ENCODE measurements at places on chromosomes 16 and 17.

DNA sequence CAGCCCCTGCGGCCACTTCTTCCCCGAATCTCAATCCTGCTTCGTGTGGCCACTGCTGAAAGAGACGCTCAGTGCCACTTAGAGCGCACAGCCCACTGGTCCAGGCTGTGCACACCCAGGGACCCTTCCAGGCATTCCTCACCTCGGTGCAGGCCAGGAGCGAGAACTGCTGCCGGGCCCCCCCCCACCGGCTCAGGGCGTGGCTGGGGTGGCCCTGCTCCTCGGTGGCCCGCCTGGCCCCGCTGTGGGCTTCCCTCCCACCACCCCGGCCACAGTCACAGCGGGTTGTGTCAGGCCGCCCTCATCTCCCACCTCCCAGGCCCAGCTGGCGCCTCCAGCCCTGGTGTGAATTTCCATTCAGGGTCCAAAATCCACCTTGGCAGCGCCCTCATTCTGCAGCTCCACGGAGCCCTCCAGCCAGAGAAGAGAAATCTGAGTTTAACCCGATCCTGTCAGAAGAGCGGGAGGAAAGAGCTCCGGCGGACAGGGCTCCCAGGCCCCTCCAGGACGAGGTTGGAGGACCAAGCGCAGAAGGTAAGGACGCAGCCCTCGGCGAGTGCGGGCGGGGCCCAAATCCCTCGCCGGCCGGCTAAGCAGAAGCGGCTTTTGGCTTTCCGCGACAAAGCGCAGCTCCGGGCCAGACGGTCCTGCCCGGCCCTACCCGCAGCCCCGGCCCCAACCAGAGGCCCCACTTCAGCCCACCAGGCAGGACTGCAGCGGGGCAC is 12.0 kb downstream of the TBC1D16 start:
- DNase-seq = no peak

DNA sequence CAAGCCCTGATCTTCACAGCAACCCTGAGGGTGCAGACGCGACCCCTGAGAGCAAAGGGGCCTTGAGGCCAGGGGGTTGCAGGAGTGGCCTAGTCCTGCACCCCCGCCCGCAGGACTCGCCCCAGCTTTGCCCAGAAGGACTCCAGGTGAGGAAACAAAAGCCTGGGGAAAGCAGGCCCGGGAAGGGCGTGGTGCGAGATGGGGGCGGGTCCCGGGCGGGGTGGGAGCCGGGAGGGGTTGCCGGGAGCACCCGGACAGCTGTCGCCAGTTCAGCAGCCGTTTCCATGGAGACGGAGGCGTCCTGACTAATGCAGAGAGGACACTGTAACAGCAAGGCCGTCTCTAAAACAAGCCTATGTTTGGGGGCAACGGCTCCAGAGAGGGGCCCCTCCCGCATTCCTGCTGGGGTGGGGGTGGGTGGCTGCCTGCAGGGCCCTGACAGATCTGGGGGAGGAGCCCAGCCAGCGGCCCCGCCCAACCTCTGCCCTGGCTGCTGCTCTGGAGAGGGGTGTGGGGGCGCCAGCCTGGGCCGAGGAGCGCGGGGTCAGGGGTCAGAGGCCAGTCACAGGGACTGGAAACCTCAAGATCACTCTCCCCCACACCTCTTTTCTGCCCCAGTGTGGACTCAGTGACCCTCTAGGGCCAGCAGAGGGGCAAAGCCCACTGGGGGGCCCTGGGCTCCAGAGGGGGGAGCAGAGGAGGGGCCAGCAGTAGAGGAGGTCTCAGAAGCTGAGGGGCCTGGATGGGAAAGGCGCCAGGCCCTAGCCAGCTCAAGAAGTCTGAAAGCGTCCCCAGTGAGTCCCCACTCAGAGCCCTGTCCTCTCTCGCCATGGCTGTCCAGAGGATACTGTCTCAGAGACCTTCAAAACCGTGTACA is 3.1 kb upstream of the TPPP3 start:
- DNase-seq = peak; percentile 92

GRCh38 chr17:39244600-39245570 is 19.1 kb upstream of the STAC2 start:
- DNase-seq = peak; percentile 85

DNA sequence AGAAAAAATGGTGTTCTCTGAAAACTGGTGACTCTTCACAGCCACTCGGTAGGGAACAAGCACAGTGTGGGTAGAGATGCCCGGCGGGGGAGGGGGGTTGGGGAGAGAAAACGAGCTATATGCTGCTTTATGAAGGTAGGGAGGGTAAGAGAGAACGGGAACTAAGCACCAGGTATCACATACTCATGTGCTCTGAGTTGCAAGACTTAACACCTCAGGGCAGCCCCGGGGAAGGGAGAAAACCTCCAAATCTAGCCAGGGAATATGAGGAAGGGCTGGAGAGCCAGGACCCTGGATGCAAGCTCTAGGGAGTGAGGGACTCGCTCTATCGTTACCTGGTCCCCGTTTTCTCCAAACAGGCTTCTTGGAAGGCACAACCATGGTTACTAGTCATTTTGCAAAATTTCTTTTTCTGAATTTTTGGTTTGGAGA is 35.3 kb downstream of the HIC1 start:
- DNase-seq = no peak

DNA sequence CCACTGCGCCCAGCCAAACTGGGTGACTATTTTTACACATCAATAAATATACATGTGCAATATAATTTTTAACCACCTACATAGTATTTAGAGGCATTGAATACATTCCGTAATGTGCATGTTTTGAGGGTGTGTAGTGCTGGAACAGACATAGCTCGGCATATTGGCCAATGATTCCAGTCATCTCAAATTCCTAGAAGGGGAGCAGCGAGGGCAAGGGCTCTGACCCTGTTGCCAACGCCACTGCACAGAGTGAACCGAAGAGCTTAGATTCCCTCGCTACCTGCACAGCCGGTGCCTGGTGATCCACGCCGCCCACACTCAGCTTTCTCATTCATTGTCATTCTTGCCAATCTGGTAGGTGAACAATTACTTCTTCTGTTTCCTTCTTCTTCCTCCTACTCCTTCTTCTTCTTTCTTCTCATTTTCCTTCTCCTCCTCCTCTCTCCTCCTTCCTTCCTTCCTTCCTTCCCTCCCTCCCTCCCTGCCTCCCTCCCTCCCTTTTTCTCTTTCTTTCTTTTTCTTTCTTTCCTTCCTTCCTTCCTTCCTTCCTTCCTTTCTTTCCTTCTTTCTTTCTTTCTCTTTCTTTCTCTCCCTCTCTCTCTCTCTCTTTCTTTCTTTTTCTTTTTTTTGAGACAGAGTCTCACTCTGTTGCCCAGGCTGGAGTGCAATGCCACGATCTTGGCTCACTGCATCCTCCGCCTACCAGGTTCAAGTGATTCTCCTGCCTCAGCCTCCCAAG is 26.3 kb upstream of the ATP2A3 start:
- DNase-seq = no peak

DNA sequence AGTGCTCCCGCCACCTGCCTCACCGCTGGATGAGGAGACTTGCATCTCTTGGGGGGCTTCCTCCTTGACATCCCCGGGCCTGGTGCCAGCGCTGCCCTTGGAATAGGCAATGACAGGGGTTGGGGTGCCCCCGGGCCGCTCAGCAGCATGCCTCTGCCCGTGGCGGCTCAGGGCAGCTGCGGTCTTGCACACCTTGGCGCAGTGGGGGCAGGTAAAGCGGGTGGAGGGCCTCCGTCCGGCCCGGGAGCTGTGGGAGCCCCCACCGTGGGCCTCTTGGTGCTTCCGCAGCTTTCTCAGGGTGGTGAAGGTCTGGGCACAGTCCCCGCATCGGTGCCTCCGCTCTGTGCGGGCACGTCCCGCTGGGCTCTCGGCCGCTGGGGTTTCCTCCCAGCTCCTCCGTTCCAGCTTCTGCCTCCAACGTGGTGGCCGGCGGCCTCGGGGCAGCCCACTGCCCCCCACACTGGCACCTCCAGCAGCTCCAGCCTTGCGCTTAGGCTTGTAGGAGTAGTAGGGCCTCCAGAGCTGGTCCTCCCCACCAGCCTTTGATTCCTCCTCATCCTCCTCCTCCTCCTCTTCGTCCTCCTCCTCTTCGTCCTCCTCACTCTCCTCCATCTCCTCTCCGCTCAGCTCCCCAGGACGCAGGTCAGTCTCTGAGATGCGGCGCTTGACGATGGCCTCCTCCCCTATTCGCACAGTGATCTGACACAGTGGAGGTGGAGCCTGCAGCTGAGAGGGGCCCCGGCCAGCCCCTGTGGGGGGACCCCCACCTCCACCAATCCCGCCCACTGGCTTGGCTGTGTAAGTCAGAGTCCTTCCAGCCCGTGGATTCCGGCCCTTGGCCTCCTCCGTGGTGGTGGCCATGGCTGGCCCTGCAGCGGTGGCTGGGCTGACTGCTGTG is 16.7 kb downstream of the ZBTB4 start:
- DNase-seq = no peak

GRCh38 chr16:17777408-17777863 is 306.7 kb upstream of the XYLT1 start:
- DNase-seq = no peak

DNA sequence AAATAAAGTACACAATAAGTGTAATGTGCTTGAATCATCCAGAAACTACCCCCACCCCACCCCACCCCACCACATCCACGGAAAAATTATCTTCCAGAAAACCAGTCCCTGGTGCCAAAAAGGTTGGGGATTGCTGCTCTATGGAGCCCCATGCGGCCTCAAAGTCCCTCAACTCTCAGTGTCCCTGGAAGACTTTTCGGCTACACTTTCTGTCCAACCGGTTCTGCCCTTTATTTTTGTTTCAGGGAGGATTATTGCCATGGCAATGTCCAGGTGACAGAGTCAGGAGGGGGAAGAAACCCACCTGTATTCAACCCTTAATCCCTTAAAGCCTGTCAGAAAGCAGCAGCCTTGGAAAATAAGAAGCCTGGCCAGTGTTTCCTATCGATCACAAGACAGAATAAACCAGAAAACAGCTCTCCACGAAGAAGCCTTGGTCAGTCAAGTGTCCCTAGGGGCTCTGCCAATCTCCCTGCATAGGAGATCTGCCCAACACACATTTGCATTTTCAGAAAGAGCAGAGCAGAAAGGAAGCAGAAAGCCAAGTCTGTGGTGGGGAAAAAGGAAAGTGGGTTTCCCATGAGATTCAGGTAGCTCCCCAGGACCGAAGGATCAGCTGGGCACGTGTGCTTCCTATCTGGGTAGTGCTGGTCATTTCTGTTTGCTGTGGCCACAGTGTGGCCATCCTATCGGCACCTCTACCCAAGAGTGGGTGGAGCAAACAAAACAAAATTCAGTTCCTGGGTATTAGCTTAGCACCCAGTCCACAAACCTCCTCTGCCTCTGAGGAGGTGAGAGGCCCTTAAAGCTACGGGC is 342.7 kb downstream of the SOX9 start:
- no peak for DNase-seq

DNA sequence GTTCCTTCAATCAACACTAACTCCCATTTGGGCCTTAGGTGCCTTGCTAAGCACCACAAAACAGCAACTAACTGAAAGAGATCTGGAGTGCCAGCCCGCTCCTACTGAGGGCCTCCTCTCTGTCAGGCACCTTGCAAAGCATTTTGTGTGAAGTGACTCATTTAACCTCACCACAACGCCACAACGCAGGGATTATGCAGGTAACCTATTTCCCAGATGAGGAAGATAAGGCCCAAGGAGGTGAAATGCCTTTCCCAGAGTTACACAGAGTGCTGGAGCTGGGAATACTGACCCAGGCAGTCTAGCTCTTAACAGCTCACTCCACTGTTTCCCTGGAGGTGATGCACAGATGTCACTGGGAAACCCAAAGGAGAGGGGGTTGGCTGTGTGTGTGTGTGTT is 32.8 kb downstream of the DRC3 start:
- no peak for DNase-seq

- no peak for DNase-seq
Measured at GRCh38 chr17:57953705-57954396, 1.4 kb downstream of the CUEDC1 start.

DNA sequence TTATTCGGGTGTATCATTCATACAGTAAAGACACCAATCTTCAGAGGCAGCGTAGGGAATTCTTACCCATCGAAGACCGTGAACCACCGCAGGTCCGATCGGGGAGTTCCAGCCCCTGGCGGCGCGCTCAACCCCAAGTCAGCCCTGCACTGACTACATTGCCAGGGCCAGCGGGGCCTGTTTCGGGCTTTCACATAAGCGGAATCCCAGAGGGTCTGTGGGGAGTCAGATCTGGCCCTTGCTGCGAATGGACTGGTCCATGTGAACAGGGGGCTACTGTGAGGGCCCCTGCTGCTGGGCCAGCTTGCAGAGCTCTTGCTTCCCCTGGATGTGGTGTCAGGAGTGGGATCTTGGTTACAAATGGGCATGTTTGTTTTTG is 7.6 kb downstream of the PDE6G start:
- no peak for DNase-seq

DNA sequence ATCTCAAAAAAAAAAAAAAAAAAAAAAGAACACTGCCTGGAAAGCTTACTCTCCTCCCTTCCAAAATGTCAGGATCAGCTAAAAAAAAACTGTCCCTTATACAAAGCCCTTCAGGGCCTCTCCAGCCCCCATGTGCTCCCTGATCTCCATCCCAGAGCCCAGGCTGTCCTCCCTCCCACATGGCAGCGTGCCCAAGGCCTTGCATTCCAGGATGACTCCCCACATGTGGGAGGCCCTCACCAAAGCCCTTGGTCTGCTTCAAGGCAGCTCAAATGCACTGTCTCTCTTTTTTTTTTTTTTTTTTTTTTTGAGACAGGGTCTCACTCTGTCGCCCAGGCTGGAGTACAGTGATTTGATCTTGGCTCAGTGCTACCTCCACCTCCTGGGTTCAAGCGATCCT is 2.3 kb downstream of the FDXR start:
- DNase-seq = no peak

DNA sequence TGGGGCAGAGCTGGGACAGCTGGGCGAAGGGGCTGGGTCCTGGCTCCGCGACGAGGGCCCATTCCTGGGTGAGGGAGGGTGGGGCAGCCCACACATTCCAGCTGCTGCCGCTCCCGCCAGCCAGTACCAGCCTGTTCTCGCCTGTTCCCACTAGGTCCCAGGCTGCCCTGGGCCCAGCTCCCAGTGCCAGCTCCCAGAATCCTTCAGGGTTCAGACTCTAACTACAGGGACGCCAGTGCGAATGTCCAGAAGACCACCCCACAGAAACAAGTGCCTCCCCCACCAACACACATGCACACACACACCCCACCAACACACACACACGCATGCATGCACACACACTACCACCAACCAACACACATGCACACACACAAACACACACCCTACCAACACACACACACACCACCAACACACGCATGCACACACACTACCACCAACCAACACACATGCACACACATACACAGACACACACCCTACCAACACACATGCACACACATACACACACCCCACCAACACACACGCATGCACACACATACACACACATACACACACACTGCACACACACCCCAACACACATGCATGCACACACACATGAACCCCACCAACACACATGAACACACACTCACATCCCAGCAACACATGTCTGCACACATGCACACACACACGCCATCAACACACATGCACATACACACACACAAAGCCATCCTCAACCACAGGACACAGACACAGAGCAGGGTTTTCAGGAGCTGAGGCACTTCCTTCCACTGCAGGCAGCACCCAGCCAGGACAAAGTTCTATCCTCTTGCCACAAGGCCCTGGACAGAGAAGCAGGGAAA is 27.5 kb upstream of the KRT17 start:
- no peak for DNase-seq

GRCh38 chr16:49014277-49015224 is 267.1 kb downstream of the CBLN1 start:
- no peak for DNase-seq
